ENCODE measurements at places on chromosomes 13 and 19.

- DNase-seq: peak; percentile 66
These were observed 1.6 kb upstream of the TTC9B start for GRCh38 chr19:40219721-40220276.

- DNase-seq: peak; percentile 61
These were observed 7.7 kb upstream of the FGF9 start for GRCh38 chr13:21663197-21663596.

DNA sequence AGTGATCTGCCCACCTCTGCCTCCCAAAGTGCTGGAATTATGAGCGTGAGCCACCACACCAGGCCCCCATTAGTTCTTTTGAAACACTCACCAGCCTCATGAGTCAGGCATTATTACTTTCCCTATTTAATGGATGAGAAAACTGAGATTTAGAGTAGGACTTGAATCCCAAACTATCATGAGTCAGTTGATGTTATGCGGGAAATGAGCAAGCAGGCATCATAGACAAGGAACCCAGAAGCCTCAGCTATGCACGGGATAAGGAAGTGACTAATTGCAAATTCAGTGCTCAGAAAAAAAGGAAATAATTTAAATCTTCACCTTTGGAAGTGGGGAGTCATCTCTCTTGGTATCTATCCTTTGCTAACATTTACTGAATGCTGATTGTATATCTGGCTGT lies 217.5 kb downstream of the ABCC4 start:
- DNase-seq: no peak

GRCh38 chr13:113298043-113298945 lies 1.3 kb downstream of the LAMP1 start:
- no peak for DNase-seq

DNA sequence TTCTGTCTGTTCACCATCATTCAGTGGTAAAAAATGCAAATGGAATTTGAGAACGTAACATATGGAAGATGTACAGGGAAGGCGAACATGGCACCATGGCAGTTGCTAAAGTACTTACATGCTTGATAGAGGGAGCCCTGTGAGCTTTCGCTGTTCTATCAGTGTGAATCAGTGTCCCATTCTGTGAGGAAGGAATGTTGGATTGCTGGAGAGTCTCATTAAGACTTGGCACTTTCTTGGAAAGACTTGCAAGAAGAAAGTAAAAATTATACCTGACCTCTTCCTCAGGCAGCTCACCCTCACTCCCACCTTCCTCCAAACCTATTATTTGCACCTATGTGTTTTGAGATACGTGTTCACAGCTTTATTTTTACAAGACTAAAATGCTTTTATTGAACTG lies 43.5 kb downstream of the FREM2 start:
- DNase-seq: no peak

- DNase-seq: no peak
These were observed 342.7 kb downstream of the ENOX1 start for GRCh38 chr13:43444081-43444480.

- peak; percentile 42 for DNase-seq
These were observed 17.1 kb downstream of the ACTL9 start for GRCh38 chr19:8681345-8682029.

- DNase-seq: peak; percentile 2
These were observed 3.4 kb downstream of the HMG20B start for GRCh38 chr19:3575949-3576673.

DNA sequence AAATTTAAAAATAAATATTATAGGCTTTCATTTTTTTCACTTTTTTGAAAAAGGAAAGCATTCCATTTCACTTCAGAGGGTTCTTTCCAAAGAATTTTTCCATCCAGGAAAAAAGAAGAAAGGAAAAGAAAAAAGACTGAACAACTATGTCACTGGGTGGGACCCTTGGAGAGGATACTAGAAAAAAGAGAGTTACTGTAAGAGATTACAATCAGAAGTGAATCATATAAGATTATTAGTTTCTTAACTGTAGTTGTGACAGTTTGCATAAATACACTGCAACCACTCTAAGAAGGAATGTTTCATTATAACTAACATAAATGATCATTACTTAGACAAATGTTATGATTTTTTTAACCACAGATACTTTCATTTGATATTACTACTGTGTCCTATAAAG lies 87.8 kb downstream of the KLF12 start:
- DNase-seq: no peak

DNA sequence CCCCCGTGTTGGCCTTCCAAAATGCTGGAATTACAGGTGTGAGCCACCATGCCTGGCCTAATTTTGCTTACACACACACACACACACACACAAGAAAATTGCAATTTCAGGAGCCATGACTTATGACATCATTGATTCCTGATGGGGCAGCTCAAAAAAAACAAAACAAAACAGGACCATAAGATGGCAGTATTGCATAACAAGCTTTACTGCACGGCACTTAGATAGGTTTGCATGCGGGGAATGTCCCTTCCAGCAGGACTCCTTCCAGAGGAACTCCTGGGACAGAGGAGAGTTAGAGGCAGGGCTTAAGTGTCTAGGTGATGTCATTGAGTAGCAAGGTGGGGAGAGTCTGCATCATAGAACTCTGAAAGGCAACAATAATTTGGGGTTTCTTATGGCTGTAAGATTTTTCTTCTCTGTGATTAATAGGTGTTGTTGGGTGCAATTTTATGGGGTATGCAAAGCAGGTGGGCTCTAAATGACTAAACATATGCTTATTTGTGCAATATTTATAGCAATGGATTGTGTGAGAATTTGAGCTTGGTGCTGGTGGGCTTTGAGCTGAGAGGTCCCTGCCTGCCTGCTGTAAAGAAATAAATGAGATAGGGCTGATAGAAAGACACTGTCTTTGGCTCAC lies 9.0 kb upstream of the ACSBG2 start:
- DNase-seq: peak; percentile 83

DNA sequence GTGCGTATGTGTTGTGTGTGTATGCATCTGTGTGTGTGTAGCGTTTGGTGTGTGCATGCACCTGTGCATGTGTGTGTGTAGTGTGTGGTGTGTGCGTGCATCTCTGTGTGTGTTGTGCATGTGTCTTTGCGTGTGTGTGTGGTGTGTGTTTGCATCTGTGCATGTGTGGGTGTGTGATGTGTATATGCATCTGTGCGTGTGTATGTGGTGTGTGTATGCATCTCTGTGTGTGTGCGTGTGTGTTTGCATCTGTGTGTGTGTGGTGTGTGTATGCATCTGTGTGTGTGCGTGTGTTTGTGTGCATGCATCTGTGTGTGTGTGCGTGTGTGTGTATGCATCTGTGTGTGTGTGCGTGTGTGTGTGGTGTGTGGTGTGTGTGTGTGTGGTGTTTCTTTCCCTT lies 20.6 kb downstream of the CELF5 start:
- no peak for DNase-seq

Data from H4 (cell line).